ENCODE measurements at places on chromosomes 2 and 18. TPM values are rescaled to one million over a fixed set of nuclear protein-coding genes. Genes with fewer than 3 reads are reported as not detected.

NOL4 gene
- not detected for polyA plus RNA-seq

LYPD6 gene
- 0.04 TPM for polyA plus RNA-seq

CCDC85A gene
- polyA plus RNA-seq, result 1.6 TPM

RGPD4 gene
- polyA plus RNA-seq, result not detected

NPAS2 gene
- polyA plus RNA-seq, result 28.2 TPM

GCKR gene
- 0.23 TPM for polyA plus RNA-seq

SLC11A1 gene
- polyA plus RNA-seq, result 8.9 TPM

C2orf66 gene
- not detected for polyA plus RNA-seq

ABCB11 gene
- not detected for polyA plus RNA-seq

CBLN2 gene
- 0.08 TPM for polyA plus RNA-seq

SLC9A2 gene
- polyA plus RNA-seq, result 0.03 TPM

UBR3 gene
- polyA plus RNA-seq, result 34.8 TPM

C2orf78 gene
- not detected for polyA plus RNA-seq

DLGAP1 gene
- 0.10 TPM for polyA plus RNA-seq

RGPD3 gene
- 0.04 TPM for polyA plus RNA-seq

IL36B gene
- polyA plus RNA-seq, result not detected

PROC gene
- polyA plus RNA-seq, result not detected

ESPNL gene
- not detected for polyA plus RNA-seq

PCARE gene
- polyA plus RNA-seq, result 0.10 TPM

CRYGD gene
- polyA plus RNA-seq, result not detected

SLC25A52 gene
- polyA plus RNA-seq, result not detected

LYG1 gene
- polyA plus RNA-seq, result 0.80 TPM

PSMA8 gene
- not detected for polyA plus RNA-seq

CRYGC gene
- polyA plus RNA-seq, result not detected

CAB39 gene
- polyA plus RNA-seq, result 28.6 TPM

KLHL30 gene
- 5.1 TPM for polyA plus RNA-seq

CDH2 gene
- polyA plus RNA-seq, result 169 TPM

NMS gene
- not detected for polyA plus RNA-seq

CD207 gene
- polyA plus RNA-seq, result 0.19 TPM

ADGRF3 gene
- polyA plus RNA-seq, result not detected

STAT4 gene
- polyA plus RNA-seq, result 1.1 TPM

FIGN gene
- 3.0 TPM for polyA plus RNA-seq

LCT gene
- polyA plus RNA-seq, result not detected

HTR2B gene
- 0.61 TPM for polyA plus RNA-seq

RAPGEF4 gene
- 2.9 TPM for polyA plus RNA-seq

CFAP65 gene
- polyA plus RNA-seq, result not detected

RRM2 gene
- polyA plus RNA-seq, result 0.08 TPM

GRB14 gene
- polyA plus RNA-seq, result 42.3 TPM

CYBRD1 gene
- 21.8 TPM for polyA plus RNA-seq

GALNT13 gene
- polyA plus RNA-seq, result 0.14 TPM

SF3B1 gene
- polyA plus RNA-seq, result 88.1 TPM

SERPINB13 gene
- polyA plus RNA-seq, result not detected

ZEB2 gene
- polyA plus RNA-seq, result 23.1 TPM

SGO2 gene
- polyA plus RNA-seq, result 0.27 TPM

KHK gene
- polyA plus RNA-seq, result 2.0 TPM

NYAP2 gene
- not detected for polyA plus RNA-seq

EFR3B gene
- 1.7 TPM for polyA plus RNA-seq

ASB18 gene
- 6.7 TPM for polyA plus RNA-seq

METTL21A gene
- polyA plus RNA-seq, result 27.4 TPM

CTAGE1 gene
- polyA plus RNA-seq, result not detected

VAMP8 gene
- polyA plus RNA-seq, result 21.7 TPM

SULT1C2 gene
- polyA plus RNA-seq, result not detected

SLC9A4 gene
- polyA plus RNA-seq, result not detected

CCDC68 gene
- 5.9 TPM for polyA plus RNA-seq

UGT1A8 gene
- not detected for polyA plus RNA-seq

CCL20 gene
- polyA plus RNA-seq, result 1.1 TPM

All from heart left ventricle (tissue), 16 donors.